ENCODE measurements at places on chromosomes 1 and 21.

GRCh38 chr1:61956016-61956645 is 213.9 kb downstream of the PATJ start:
- no peak for DNase-seq

DNA sequence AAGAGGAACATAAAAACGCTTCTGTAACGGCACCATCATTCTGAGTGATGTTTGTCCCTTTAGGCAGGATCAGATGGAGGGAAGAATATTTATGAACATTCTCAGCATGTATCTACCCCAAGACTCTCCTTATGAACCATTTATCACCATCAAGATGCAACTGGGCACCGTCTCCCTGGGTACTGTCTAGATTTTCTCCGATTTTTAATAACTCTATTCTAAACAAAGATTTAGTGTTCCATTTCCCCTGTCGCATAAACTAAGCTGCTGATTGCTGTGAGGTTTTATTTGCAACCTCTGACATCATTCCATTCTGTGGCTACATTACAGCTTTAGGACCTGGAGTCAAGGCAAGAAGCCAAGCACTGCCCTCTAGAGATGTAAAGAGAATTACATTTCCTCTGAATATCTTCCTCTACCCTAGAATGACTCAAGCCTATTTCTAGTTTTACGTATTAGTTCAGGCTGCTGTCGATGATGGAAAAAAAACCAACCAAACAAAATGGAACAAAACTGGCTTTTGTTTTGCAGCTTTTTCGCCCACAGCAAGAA is 130.1 kb upstream of the MAP1LC3C start:
- DNase-seq: no peak

DNA sequence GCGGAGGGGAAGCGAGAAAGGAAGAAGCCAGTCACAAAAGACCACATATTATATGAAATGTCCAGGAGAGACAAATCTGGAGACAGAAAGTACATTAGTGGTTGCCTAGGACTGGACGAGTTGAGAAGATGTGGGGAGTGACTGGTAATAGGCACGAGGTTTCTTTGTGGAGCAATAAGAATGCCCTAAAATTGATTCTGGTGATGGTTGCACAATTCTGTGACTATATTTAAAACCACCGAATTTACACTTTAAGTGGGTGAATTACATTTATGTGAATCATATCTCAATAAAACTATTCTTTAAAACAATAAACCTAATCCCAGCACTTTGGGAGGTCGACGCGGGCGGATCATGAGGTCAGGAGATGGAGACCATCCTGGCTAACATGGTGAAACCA is 63.1 kb downstream of the ZNF281 start:
- DNase-seq: no peak

DNA sequence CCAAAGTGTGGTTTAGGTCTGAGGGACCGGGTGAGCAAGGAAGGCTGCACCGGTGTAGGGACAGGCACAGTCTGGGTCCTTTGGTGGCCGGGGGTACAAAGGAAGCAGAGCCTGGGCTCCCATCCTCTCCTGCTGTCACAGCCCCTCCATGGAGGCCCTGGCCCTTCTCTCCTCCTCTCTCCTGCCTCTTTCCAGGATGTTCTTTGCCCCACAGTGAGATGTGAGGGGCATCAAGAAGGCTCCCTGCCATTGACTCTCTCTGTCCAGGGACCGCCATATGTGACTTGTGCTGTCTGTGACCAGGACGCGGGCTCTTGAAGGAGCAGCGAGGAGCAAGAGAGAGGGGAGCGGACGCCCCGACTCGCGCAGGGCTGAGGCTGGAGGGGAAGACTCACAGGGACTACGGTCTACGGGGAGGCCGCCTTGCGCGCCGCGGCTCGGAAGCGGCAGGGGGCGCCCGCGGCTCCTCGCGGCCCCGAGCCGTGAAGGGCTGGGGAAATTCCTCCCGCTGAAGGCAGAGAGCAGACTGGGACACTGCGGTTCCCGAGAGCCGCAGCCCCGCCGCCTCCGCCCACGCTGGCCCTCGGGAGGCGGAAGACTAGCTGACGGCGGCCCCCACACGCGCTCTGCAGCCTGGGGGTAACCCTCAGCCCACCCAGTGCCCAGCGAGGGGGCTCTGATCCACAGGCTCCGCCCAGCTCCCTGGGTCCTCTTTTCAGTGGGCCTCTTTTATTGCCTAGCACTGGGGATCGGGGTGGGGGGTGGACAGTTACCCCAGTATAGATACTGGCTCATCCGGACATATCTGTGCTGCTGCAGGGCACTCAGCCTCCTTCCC is 40.8 kb downstream of the MAB21L3 start:
- DNase-seq: peak; percentile 59

DNA sequence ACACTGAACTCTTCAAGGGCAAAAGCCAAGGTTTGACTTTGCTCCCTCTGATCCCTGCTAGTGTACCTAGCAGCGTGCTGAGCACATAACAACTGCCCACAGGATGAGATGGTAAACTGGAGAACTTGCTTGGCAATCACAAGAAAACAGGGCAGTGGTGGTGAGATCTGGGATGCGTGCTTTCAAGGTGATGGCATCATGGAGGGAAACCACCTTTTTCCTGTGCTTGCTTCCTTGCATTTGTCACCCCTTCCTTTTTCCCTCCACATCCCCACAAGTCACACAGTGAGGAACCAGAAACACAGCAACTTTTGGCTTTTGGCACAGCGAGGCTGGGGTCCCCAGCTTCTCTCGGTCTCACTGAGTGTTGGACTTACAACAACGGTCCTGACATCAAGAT is 31.4 kb upstream of the BECN2 start:
- no peak for DNase-seq

GRCh38 chr1:200428482-200429205 is 18.8 kb upstream of the ZNF281 start:
- no peak for DNase-seq

DNA sequence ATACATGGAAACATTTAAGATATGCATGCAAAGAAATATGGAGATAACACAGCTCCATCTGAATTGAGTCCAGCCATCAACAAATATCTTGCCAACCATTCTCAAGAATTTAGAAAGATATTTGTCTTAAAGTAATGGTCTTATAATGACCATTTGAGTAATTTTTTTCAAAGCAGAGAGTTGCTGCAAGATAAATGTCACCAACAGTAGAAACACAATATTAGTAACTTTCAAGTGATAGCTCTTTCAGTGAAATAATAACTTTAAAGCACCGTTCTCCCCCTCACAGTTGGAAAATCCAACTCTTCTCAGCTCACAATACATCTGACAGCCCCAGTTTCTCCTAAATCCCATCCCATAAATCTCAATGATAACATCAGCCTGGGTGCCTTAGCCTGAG is 481.0 kb upstream of the ADAMTS5 start:
- DNase-seq: no peak

GRCh38 chr1:22658385-22659163 is 5.5 kb downstream of the C1QB start:
- no peak for DNase-seq

GRCh38 chr1:100614570-100614969 is 76.6 kb downstream of the GPR88 start:
- no peak for DNase-seq

- DNase-seq: peak; percentile 20
These were observed 2.7 kb downstream of the TMEM200B start for GRCh38 chr1:29120947-29121485.

Measured in stimulated activated CD8-positive, alpha-beta memory T cell treated with anti-CD3 and anti-CD28 coated beads, Interleukin-2, amount 100 ng/mL, for 1 hour (primary cell).